Fibroblast of skin of right biceps (primary cell): ENCODE measurements at places on chromosomes 16 and 17.

DNA sequence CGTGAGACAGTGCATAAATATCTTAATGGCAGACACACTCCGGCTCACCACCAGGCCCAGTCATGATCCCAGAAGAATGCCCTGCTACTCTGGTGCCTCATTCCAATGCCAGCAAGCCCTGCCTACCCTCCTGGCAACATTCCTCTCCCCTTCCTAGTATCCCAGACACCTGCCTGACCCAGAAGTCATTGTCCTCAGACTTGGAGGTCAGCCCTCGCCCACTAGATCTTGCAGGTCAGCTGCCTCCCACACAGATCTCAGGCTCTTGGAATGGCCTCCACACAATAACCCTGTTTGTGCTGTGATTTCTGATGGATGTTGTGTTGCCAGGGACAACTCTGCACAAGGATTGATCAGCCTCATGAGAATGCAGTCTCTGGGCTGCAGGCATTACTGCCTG, 1.8 kb upstream of the TEX2 start:
- DNase-seq, result no peak

- DNase-seq, result no peak
Measured at GRCh38 chr16:82160226-82160625, 9.8 kb downstream of the MPHOSPH6 start.

- DNase-seq, result no peak
Measured at GRCh38 chr16:20325005-20325404, 2.3 kb downstream of the GP2 start.

GRCh38 chr16:57194512-57194911, 8.4 kb downstream of the RSPRY1 start:
- DNase-seq, result peak; percentile 94

GRCh38 chr17:80724775-80725266, 180.2 kb downstream of the RPTOR start:
- peak; percentile 91 for DNase-seq

DNA sequence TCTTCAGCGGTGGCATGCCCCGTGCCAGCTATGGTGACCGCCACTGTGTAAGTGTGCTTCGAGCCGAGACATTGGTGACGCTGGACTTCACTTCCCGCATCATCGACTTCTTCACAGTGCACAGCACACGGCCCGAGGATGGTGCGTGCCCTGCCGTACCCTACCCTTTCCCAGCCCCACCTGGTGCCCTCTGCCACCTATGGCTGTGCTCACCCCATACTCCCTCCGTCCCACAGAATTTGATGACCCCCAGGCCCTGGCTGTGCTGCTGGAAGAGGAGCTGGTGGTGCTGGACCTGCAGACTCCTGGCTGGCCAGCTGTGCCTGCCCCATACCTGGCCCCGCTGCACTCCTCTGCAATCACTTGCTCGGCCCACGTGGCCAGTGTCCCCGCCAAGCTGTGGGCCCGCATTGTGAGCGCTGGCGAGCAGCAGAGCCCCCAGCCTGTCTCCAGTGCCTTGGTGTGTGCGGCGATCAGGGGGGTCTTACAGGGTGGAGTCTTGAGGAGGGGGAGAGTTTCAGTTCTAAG, 9.5 kb downstream of the LLGL1 start:
- DNase-seq, result no peak

DNA sequence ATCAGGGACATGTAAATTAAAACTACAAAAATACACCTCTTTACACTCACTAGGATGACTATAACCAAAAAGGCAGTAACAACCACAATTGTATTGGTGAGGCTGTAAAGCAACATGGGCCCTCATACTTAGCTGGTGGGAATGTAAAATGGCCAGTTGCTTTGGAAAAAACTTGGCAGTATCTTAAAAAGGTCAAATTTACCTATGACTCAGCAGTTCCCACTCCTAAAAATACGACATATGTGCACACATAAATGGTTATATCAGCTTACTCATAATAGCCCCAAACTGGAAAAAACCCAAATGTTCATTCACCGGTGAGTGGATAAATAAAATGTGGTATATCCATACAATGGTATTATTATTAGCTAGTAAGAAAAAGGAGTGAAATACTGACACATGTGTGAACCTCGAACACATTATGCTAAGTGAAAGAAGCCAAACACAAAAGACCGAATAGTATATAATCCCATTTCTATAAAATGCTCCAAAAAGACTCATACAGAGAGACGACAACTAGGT, 391.4 kb downstream of the NPIPA8 start:
- DNase-seq, result peak; percentile 49

- DNase-seq, result no peak
Measured at GRCh38 chr17:32286518-32286900, 20.9 kb downstream of the RHBDL3 start.

- no peak for DNase-seq
Measured at GRCh38 chr17:52376137-52376536, 217.6 kb upstream of the CA10 start.

- no peak for DNase-seq
Measured at GRCh38 chr17:29016345-29017210, 10.7 kb upstream of the SEZ6 start.
